ENCODE measurements at places on chromosomes 3 and 15. TPM values are rescaled to one million over a fixed set of nuclear protein-coding genes. Genes with fewer than 3 reads are reported as not detected.

- no peak for DNase-seq
Measured at GRCh38 chr3:12234192-12234591, 54.7 kb upstream of the PPARG start.

DNA sequence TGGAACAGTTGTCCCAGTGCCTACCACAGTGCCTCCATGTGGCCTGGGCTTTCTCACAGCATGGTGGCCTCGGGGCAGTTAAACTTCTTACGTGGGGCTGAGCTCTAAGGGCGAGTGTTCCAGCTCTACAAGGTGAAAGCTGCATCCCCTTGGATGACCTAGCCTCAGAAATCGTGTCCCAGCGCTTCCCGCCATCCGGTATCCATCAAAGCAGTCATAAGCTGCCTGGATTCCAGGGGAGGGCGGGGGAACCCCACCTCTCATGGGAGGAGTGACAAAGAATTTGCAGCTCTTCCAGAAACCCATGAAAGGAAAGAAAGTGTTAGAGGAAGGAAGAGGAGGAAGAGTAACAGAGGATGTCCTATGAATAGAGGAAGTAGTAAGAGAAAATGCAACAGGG lies 45.8 kb upstream of the CCDC174 start:
- no peak for DNase-seq

GRCh38 chr3:192449036-192449435 lies 278.3 kb downstream of the FGF12 start:
- no peak for DNase-seq

DNA sequence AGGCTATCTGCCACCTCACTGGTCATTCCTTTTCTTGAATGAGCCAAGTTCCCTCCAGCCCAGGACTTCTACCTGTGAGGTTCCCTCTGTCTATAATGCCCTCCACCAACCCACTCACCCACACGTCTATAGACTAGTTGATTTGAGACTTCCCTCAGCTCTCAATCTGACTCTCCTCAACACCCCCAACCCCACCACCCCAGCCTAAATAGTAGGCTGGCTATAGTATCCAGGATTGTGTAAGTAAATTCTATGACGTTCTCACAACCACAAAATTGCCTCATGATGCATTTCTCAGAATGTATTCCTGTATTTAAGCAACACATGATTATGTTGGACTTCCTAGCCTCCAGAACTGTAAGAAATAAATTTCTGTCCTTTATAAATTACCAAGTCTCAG lies 2.2 kb downstream of the PLSCR1 start:
- no peak for DNase-seq

- no peak for DNase-seq
Measured at GRCh38 chr3:65919826-65920225, 118.9 kb downstream of the MAGI1 start.

GRCh38 chr15:31272558-31273257 lies 53.9 kb upstream of the KLF13 start:
- DNase-seq = peak; percentile 41

GRCh38 chr3:126621627-126622345 lies 33.1 kb downstream of the TXNRD3 start:
- DNase-seq = no peak

DNA sequence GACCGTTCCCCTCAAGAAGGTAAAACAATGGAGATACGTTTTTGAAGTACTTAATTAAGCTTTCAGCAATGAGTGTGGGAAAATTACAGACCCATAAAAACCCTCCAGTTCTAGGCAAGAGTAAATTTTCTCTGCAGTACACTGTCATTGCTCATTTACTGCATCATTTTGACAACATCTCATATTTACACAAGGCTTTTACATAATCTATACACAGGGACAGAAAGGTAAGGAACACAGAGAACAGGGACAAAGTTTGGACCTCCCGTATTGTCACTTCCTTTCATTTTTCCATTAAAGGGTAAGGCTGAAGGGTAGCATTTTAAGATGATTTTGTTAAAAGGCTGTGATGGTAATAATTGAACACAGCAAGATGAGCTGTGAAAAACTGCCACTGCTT lies 7.4 kb upstream of the HGD start:
- no peak for DNase-seq

- DNase-seq = no peak
Measured at GRCh38 chr3:42935472-42935871, 29.5 kb downstream of the ZNF662 start.

GRCh38 chr3:58342676-58343075 lies 10.0 kb downstream of the PXK start:
- DNase-seq = no peak

DNA sequence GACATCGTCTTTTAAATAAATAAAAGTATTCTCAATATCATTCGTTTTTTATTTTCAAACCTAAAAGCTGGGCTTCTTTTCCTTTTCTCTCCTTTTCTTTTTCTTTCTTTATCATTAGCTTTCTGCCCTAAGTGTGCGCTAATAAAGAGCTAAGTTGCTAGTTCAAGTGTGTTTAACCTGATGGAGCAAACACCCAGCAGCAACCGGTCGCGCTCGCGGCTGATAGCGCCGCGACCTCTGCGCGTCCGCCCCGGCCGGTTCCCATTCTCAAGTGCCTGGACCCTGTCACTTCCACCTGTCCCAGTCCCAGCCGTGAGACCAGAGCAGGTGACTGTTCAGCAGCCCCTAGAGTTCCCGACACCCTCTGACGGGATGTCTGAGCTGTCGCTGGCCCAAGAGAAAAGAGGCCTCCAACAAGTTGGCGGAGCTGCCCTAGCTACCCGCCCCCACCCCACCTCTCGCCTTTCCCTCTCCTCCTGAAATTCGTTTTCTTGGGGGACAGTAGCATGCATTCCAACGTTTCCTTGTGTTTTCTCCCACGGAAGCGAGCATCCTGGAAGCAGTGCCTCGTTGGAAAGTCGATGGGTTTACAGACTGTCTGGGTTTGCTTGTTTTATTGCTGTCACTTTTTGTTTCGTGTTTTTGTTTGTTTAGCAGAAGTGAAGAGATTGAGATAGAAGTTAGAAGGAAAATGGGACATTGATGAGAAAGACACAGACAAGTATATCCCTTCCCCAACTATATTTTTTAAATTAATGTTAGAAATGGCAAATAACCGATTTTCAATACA lies 3.1 kb upstream of the MECOM start:
- DNase-seq = no peak

DNA sequence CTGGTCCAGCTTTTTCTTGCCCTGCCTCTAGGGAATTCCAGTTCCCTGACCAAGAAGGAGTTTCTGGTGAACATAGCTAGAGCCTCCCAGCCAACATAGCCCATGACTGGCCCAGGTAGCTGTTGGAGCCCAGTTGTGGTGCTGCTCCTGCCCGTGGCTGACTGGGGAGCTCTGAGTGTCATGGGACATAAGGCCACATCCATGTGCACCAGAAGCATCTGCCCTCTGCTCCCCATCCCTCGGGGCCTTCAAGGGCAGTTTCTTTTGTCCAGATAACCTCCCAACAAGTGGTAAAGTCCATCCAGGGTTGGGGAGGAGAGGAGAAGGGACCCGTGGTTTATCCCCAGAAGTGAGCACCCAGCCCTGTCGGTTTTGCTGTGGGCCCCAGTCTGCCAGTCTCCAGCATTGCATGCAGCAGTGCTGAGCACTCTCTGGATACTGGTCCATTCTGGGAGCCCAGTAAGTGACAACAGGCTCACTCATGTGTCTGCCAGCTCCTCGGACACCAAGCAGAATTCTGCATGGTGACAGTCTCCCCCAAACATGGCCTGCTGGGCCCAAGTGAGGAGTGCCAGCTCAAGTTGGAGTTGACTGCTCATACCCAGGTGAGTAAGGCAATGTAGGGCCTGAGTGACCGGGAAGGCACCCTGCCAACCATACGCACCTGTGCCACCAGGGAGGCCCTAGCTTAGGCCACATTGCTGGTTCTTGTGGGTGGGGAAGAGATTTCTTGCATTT lies 28.8 kb downstream of the ACAA1 start:
- no peak for DNase-seq

DNA sequence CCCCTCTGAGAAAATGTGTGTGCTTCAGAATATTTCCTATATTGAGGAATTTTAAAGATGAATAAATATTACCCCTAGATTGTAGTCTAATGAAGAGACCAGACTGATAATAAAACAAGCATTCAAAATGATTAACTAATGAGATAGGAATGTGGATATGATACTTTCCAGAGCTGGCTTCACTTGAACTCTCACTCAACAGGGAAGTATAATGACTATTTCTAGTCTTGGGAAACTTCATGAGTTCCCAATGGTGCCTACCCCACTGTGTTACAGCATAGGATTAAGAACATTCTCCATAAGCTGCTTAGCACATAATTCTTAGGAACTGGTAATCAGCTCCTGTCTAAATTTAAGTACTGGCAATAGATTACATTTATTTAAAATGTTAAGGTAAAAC lies 261.5 kb upstream of the ZNF385D start:
- DNase-seq = no peak

GRCh38 chr3:47681016-47681415 lies 100.7 kb downstream of the SMARCC1 start:
- no peak for DNase-seq

- peak; percentile 56 for DNase-seq
Measured at GRCh38 chr15:65196637-65197336, 11.6 kb upstream of the CLPX start.

DNA sequence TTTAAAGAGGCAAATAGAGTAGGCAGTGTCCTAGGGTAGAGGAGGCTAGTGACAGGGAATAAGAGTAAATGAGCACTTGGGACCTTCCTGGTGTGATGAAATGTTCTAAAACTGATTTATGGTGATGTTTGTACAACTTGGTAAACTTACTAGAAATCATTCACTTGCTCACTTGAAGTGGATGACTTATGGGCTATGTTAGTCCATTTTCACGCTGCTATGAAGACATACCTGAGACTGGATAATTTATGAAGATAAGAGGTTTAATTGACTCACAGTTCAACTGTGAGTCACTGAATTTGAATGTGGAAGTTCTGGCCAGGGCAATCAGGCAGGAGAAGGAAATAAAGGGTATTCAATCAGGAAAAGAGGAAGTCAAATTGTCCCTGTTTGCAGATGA lies 31.7 kb upstream of the DHX36 start:
- DNase-seq = no peak

- DNase-seq = no peak
Measured at GRCh38 chr3:170128259-170128976, 53.1 kb downstream of the PHC3 start.

DNA sequence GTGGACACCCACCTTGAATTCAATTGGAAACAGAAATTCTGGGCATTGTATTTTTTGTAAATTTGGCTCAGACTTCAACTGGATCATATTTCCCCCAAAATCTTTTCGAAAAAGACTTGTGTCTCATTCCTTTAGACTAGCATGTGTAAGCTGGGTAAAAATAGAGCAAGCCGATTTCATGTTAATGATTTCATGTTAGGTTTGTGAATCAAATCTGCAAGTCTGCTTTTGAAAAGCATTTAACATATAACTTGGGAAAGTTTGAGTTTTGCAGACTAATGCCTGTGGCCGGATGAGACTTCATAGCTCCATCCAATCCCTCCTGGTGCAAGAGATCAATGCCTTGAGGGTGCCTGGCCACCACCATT lies 64.5 kb downstream of the FLNB start:
- DNase-seq = no peak

DNA sequence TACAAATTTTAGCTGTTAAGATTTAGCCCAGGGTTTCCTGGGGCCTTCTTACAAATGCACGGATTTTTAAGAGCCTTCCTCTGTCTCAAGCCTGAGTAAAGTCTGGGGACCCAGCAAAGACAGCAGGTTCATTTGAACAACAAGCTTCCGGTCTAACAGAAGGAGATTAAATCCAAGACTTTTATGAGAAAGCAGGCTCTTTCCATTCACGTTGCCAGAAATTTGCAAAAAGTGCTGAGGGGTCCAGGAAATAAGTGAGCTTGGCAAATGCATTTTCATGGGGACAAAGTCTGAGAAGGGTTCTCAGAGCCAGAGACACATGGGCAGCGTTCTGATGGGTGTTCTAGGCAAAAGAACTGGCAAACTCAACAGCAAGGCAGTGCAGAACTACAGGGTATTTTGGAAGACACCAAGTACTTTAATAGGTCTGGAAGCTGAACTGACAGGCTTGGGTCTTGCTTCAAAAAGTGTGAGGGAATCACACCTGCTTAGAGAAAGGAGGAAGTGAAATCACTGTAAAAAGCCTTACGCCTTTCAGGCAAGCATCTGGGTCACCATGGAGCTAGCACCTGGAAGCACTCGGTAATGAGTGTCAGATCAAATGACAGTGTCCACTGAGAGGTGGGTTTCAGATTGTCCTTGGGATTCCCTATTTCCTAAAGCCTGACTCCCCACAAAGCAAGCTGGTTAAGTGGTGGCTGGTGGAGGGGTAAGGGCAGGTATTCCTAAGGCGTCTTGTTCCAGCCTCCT lies 115.8 kb upstream of the ARHGEF3 start:
- no peak for DNase-seq

GRCh38 chr3:136893848-136894443 lies 31.9 kb downstream of the NCK1 start:
- DNase-seq = no peak

GRCh38 chr15:85523530-85523929 lies 143.1 kb downstream of the AKAP13 start:
- no peak for DNase-seq

- no peak for DNase-seq
Measured at GRCh38 chr3:85875589-85875988, 916.8 kb downstream of the CADM2 start.

DNA sequence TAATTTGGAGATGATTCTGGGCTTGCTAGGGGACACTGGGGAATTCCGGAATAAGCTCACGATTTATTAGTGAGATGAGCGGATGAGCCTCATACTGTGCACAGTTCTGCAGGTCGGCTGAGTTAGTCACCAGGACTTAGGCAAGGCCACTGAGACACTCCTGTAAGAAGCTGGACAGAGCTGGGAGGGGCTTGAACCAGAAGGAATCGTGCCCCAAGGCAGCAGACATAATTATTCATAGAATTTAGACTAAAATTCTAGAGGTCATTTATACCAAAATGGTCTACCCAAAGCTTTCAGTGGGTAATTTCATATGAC lies 121.4 kb downstream of the VGLL4 start:
- no peak for DNase-seq

The TM4SF18 gene
- polyA plus RNA-seq = 13.6 TPM

The GHSR gene
- polyA plus RNA-seq = not detected

The VILL gene
- polyA plus RNA-seq = 4.2 TPM

The TP53BP1 gene
- 24.8 TPM for polyA plus RNA-seq

The CAPN3 gene
- 2.1 TPM for polyA plus RNA-seq

The ATG7 gene
- polyA plus RNA-seq = 15.0 TPM

The SNX22 gene
- 7.5 TPM for polyA plus RNA-seq

The MAPKBP1 gene
- 4.3 TPM for polyA plus RNA-seq

The PLSCR2 gene
- polyA plus RNA-seq = not detected

The TUSC7 gene
- polyA plus RNA-seq = not detected

The PEX11A gene
- polyA plus RNA-seq = 3.0 TPM

The LRRIQ4 gene
- polyA plus RNA-seq = 0.14 TPM

The LTF gene
- 0.36 TPM for polyA plus RNA-seq

The EFCC1 gene
- 0.30 TPM for polyA plus RNA-seq

The CCDC39 gene
- 0.12 TPM for polyA plus RNA-seq

The CNTN4 gene
- polyA plus RNA-seq = 0.30 TPM

The ACTRT3 gene
- 3.0 TPM for polyA plus RNA-seq

The ANKRD34C gene
- polyA plus RNA-seq = 0.02 TPM

The STRC gene
- 0.57 TPM for polyA plus RNA-seq

The TMEM207 gene
- not detected for polyA plus RNA-seq

The EPHB1 gene
- 5.4 TPM for polyA plus RNA-seq

The PCCB gene
- 60.8 TPM for polyA plus RNA-seq
